ENCODE measurements at places on chromosomes 16 and 17. TPM values are rescaled to one million over a fixed set of nuclear protein-coding genes. Genes with fewer than 3 reads are reported as not detected.

Gene EVI2B
- 3.3 TPM for polyA plus RNA-seq

Gene SMPD3
- polyA plus RNA-seq: 4.3 TPM

Gene ERN2
- 0.09 TPM for polyA plus RNA-seq

Gene NOS2
- polyA plus RNA-seq: 2.0 TPM

Gene COX11
- polyA plus RNA-seq: 35.7 TPM

Gene AIPL1
- polyA plus RNA-seq: not detected

Gene SYNGR3
- polyA plus RNA-seq: 1.2 TPM

Gene RPH3AL
- polyA plus RNA-seq: 4.9 TPM

Gene CAPNS2
- 0.35 TPM for polyA plus RNA-seq

Gene HS3ST6
- polyA plus RNA-seq: not detected

Gene KRT33A
- not detected for polyA plus RNA-seq

Gene C16orf89
- polyA plus RNA-seq: 0.49 TPM

Gene PRR35
- polyA plus RNA-seq: not detected

Gene SLC13A2
- not detected for polyA plus RNA-seq

Gene NRN1L
- polyA plus RNA-seq: 0.60 TPM

Gene STX4
- polyA plus RNA-seq: 46.4 TPM

Gene CA7
- not detected for polyA plus RNA-seq

Gene TPPP3
- polyA plus RNA-seq: 387 TPM

Gene CD19
- polyA plus RNA-seq: 0.31 TPM

Gene GNG13
- polyA plus RNA-seq: not detected

Gene KRTAP2-2
- polyA plus RNA-seq: not detected

Gene ADORA2B
- polyA plus RNA-seq: 5.6 TPM

Gene LPO
- polyA plus RNA-seq: 0.14 TPM

Gene OR1A2
- not detected for polyA plus RNA-seq

Gene GHDC
- polyA plus RNA-seq: 9.6 TPM

Gene ITGAD
- polyA plus RNA-seq: 0.55 TPM
